ENCODE measurements at places on chromosomes 3 and 15. TPM values are rescaled to one million over a fixed set of nuclear protein-coding genes. Genes with fewer than 3 reads are reported as not detected.

DNA sequence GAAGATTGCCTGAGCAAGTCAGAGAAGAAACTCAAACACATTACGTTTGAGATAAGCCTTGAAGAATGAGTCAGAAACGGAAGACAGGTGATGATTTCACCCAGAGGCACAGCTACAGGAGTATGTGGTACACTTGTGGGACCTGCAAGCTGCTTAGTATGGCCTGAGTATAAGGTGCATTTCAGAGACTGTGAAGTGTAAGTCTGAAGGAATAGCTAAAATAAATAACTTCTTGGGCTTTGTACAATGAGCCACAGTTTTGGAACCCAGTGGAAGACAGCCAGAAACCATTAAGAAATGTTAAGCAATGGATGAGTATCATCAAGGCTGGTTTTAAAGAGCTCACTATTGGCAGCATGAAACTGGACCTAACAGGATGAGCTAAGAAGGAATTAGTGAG is 826.2 kb downstream of the ROBO1 start:
- peak; percentile 84 for DNase-seq

GRCh38 chr3:129560911-129561594 is 18.1 kb downstream of the H1-8 start:
- peak; percentile 84 for DNase-seq

DNA sequence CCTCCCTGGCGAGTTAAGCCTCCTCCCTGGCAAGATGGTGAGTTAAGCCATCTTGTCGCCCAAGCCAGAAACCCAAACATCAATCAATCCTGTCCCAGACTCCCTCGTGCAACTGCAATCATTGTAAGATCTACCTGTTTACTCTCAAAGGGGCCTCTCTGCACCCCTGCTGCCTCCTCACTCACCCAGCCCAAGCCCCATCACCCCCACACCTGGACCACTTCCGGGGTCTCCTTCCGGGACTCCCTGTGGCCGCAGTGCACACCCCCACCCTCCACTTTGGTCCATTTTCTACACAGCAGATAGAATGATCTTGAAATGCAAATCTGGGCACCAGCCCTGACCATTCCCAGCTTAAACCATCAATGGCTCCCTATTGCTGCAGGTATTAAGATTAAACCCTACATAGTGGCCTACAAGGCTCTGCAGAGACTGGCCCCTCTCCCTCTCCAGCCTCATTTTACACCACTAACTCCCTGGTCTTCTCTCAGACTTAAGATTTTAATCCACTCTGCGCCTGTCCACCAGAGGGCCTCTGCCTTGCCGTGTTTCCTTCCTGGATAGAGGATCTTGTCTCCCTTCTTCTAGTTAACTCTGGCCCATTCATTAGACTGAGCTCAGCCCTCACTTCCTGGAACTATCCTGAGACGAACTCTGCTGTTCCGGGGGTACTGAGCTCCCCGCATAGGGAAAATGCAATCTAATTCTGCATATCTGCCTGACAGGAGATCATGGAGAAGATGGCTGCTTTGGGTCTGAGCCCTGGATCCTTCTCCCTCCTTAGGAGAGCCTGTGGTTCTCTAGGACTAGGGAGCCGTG is 41.9 kb upstream of the SLC6A1 start:
- DNase-seq = peak; percentile 57

DNA sequence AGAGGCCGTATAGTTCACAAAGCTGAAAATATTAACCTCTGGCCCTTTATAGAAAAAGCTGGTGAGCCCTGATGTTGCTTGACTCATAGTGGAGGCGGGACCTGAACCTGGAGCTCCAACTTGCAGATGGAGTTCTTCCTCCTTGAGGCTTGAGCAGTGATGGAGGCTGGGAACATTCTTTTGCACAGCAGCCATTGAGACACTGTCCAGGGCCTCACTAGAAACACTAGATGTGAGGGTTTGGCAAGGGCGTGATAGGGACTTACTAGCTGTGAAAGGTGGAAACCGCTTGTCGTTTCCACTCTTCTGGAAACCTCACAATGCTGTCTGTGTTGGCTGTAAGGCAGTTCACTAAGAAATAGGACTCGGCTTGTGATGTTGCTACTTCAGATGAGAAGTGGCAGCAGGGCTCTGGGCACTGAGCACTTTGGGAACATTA is 12.5 kb downstream of the SMAD6 start:
- peak; percentile 70 for DNase-seq

The POLQ gene
- total RNA-seq = 10.1 TPM

All from fibroblast of the aortic adventitia (primary cell).